Panc1 (cell line): ENCODE measurements at places on chromosomes 2 and 18. TPM values are rescaled to one million over a fixed set of nuclear protein-coding genes. Genes with fewer than 3 reads are reported as not detected.

The PARD3B gene
- 3.6 TPM for total RNA-seq

The PPP1R1C gene
- total RNA-seq: 2.6 TPM

The WNT10A gene
- 9.2 TPM for total RNA-seq

The PROKR1 gene
- not detected for total RNA-seq

The ADAM17 gene
- 50.0 TPM for total RNA-seq

The FSHR gene
- total RNA-seq: not detected

The E2F6 gene
- 23.9 TPM for total RNA-seq

The HOXD9 gene
- 0.15 TPM for total RNA-seq

The ACADL gene
- total RNA-seq: not detected

The ATP6V1B1 gene
- 0.18 TPM for total RNA-seq

The ANO7 gene
- total RNA-seq: 6.9 TPM

- DNase-seq: no peak
These were observed 68.8 kb upstream of the DPP10 start for GRCh38 chr2:114373591-114373990.

- DNase-seq: no peak
These were observed 349.7 kb upstream of the TMEFF2 start for GRCh38 chr2:192544371-192544955.

GRCh38 chr2:199535445-199536177, 77.9 kb upstream of the SATB2 start:
- DNase-seq: no peak

DNA sequence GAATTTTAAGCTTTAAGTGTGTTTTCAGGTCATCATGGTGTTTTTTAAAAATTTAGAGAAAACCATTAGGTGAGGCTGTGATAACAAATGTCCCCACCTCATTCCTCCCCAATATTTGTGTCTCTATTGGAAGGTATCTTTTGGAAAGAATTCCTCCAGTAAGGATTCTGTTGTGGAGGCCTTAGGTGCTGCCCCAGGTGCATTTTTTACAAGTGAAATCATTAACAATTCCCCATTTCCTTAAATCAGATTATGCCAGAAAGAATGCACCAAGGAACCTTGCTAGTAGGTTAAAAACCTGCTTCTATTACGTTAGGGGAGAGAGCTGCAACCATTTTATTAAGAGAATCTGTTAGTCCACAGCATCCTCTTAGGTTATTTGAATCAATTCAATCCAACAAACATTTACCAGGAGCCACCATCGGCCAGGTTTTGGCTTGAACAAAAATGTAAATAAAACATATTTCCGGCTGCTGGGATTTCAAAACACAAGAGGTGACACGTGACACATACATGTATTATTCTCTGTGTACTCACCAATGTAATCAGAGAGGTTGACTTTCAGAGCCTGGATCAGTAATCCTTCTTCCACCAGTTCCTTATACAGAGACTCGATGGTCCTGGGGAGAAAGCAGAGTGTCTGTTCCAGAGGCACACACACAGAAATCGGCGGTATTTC, 112.5 kb upstream of the ASB18 start:
- DNase-seq: no peak

DNA sequence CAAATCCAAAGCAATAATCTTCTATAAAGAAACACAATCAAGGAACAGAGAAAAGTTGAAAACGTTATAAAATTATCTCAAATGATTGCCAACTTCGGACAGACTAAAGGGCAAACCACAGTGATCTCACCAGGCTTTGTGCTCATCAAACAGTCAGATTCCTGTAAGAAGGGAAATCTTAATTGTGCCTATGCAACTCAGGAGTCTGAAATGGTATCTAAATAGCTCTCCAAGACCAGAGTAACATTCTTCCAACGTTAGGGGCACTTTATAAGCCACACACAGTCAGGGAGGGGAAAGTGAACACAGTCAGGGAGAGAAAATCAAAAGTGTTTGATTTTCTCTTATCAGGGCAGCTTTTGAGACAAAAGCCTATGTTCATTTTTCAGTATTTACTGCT, 29.4 kb downstream of the PLEKHM3 start:
- DNase-seq: no peak

GRCh38 chr2:11904029-11904428, 157.6 kb downstream of the LPIN1 start:
- no peak for DNase-seq

DNA sequence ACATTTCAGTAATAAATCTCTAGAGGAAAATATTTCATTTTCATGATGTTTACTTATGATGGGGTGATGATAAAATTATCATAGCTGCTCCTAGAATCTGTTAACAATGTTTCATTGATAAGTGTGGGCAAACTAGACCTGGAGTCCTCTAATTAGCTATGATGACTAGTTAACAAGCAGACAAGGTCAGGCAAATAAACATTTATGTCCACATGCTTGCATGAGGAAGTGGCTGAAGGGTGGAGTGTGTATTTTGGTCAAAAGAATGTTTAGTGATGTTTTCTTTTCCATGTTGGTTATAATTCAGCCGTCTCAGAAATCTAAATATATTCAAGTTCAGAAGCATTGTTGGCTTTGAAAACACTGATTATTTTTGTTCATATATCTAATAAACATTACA, 99.9 kb upstream of the FN1 start:
- DNase-seq: no peak

GRCh38 chr2:124112206-124112605, 87.1 kb downstream of the CNTNAP5 start:
- no peak for DNase-seq

DNA sequence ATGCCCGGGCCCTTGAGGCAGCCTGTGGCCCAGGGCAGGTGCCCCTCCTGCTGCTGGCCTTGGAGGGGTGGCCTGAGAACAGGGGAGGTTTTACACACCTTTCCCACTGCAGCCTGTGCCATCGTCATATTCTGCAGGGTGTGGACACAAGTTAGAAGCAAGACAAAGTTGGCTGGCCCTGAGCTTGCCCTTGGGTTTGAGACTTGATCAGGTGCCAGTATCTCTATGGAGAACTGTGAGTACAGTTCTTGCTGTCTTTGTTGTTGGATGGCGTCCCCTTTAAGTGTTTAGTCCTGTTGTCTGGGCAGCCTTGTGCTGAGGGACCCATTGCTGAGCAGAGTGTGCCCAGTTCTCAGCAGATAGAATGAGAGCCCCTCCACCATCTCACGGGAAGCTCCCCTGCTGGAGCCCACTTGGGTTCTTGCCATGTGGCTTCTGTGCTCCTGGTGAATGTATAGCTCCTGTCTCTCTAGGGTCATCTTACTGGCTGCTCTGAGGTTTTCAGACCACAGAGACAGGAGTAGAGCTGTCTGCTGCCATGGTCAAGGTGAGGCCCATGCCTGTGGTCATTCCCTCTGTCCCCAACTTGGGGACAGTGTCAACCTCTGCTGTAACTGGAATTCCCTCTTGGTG, 115.9 kb downstream of the SH3RF3 start:
- DNase-seq: no peak

DNA sequence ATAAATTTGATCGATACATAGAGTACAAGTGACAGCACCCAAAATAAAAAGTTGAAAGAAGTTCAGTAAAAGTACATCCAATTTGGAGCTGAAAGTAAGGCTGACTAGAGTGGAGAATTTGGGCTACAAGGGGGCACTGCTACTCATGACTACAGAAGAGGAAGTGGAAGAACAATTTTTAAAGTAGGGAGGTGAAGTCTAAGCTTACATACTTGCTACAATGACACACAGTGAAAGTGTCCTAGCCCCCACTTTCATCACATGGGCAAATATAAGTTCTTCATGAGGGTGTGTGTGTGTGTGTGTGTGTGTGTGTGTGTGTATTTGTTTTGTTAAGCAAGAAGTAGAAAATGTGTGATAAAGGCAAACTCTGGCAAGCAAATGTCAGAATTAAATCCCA, 45.7 kb downstream of the MAP3K2 start:
- no peak for DNase-seq

DNA sequence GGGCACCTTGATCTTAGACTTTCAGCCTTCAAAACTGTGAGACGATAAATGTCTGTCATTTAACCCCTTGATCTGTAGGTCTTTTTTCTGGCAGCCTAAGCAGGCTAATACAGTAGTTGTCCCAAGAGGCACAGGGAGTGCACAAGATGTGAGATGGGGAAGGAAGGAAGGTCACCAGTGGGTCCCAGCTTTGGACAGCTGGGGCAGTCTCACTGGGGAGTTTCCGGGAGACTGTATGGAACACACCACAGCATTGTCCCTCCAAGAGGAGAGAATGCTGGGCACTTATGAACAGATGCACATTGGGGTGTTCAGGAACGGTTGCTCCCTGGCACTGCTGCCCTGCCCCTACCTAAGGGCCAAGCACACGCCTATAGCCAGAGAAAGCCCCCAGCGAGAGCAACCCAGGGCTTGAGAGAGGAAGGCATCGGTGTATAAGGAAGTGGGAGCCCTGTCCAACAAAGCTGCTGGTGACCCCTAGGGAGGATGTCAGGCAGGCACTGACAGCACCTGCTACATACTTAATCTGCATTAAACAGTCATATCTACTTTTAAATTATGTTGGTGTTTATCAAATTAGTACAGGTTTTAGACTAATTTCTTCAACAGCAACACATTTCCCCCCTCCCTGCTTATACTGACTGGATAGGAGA, 11.6 kb upstream of the NCK2 start:
- no peak for DNase-seq

DNA sequence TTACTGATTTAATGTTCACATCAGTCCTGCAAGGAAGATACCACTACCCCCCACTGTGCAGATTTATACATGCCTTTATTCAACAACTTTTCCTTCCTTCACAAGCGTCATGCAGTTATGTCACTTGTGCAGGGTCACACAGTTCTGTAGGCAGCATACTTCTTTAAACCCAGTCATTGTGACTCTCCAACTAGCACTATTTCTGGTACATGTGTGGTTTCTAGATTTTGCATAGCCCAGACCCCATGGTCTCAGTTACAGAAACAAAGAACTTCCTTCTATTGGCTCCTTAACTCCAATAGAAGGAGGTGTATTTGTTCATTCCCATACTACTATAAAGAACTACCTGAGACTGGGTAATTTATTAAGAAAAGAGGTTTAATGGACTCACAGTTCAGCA, 333.1 kb downstream of the ZNF516 start:
- DNase-seq: no peak

DNA sequence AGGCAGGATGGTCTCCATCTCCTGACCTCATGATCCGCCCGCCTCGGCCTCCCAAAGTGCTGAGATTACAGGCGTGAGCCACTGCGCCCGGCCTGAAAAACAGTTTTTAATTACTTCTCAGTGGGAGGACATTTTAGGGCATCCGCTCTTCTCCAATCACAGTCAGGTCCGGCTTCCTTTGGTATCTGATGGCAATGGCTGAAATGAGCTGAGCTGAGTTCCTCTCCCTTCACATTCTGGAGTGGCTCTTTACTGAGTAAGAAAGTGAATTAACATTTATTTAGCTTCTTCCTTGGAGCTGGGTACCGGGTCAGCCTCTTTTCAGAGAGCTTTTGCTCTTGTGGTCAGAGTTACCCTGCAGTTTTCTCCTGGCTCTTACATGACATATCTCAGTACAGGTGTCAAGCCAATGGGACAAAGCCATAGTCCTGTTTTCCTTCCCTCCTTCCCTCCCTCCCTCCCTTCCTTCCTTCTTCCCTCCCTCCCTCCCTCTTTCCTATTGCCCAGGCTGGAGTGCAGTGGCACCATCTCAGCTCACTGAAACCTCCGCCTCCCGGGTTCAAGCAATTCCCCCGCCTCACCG, 1.1 kb upstream of the TTC27 start:
- no peak for DNase-seq

GRCh38 chr2:195779491-195779890, 122.5 kb downstream of the SLC39A10 start:
- DNase-seq: no peak

DNA sequence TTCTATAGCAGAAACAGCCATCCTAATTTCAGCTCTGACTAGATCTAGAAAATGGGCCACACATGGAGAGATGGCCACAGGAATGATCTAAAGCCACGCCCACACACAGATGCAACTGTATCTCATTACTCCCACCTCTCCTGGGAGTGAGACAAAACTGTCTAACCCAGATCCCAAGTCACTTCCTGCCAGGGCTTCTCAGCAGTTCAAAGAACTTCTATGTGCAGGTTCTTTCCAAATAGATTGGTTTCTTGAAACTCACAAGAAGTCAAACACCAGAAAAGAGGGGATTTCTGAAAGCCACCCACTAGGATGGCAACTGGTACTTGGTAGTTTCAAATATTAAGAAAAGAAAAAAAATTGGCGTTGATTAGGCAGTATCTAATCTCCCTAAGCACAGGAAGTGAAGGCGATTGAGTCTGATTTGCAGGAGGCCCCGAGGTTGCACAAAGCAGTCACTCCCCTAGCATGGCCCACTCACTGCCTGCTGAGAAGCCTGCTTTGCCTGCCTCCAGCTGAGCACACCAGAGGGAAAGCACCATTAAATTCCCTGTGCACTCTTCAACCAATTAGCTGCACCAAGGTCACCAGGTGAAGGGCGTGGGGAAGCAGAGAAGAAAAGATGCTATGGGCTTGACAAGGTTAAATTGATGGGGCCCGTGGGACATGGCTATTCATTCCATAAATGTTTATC, 51.1 kb downstream of the PAPOLG start:
- no peak for DNase-seq

- no peak for DNase-seq
These were observed 27.5 kb upstream of the SLC66A3 start for GRCh38 chr2:11127761-11128160.

DNA sequence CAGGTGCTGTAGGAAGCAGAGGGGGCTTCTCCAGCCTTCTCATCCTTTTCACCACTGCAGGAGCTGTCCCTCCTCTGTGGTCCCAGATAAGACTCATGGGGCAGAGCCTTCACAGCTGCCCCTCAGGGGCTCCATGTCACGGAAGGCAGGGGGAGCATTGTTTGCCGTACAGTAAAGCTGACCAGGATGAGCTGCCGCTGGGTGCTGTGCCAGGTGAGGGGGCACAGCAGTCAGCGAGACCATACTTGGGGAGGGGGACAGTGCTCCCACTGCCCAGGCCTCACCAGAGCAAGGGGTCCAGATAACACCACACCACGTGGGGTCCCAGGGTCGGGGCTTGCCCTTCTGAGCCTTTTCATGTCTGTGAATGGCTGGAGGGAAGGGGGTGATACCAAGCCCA, 46.3 kb downstream of the PLEKHB2 start:
- no peak for DNase-seq

DNA sequence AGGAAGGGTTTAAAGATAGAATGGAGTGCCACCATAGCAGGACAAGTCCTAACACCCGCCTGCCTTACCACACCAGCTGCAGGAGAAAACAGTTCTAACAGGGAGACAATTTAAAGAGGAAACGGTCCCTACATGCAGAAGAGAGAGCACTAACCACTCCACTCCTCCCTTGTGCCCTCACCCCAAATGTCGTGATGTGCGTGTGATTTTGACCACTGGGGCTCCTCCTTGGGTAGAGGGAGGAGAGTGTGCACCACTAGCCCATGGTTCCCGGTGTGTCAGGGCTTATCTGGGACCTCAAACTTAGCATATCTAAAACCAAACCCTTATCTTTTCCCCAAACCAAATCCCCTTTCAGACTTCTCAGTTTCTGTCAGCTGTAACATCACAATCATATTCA, 105.5 kb upstream of the CCDC68 start:
- DNase-seq: no peak
